NCI-H1092 treated with DMSO at 0.1 percent for 48 hours (cell line): ENCODE measurements at places on chromosomes 2 and 18.
A peak's percentile ranks its signal among the peaks of the same experiment; 100 is the strongest.

DNA sequence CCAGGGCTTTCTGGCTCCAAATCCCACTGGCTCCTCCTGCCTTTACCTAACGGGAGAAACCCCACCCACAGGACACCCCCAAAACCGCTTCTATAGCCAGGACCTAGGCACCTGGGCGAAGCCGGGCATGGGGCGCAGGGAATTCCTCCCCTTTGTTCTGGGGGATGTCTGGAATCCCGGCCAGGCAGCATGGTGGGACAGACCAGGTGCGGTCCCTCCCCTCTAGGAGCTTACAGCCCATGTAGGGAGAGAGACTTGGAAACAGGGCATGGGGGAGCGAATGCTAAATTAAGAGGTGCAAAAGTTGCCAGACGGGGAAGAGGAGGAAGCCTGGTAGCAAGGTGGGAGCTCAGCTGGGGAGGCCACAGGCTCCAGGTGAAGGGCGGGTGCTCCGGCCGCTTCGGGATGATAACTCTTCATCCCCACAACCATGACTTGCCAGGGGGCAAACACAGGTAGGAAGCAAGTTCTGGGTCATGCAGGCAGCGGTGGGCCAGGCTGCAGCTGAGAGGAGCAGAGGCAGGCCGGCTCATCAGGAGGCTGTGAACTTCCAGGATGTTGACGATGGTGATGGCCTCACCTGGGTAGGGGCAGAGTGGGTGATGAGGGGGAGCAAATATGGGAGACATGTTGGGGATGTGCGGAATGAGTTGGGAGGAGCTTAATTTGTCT, 1.3 kb downstream of the TMEM37 start:
- DNase-seq: no peak

GRCh38 chr18:34529358-34530335, 180.5 kb upstream of the DTNA start:
- DNase-seq: peak; percentile 25

DNA sequence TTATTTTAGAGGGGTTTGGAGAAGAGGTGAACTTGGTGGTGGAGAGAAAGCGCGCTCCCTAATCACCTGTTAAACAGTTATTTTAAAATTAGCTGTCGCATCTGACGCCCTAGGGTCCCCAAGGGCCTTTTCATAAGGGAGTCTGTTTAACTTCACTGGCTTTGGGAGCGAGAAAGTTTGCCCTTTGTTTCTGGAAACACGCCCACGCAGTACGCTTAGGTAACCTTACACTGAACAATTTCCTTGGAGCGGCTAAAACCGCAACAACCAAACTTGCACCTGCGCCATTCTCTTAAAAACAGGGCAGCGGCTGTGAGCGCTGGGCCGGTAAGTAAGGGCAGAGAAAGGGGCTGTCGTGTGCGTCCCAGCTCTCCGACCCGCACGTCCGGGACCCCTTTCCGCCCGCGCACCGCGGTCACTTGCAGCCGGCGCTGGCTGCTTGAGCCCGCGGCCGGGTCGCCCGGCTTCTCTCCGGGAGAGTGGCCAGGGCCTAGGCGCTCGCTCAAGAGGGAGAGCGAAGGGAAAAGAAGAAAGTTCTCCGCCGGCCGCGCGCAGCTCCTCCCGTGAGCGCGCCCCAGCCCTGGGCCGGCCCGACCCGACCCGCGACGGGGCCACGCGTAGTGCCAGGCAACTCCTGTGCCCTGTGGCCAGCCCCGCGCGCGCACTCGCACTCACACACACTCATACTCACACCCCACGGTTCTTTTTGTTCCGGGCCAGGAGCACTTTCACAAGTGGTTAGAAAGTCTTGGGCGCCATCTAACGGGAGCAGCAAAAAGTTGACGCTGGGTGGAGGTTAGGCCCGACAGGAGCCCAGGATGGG, 19.2 kb downstream of the POU3F3 start:
- peak; percentile 60 for DNase-seq

DNA sequence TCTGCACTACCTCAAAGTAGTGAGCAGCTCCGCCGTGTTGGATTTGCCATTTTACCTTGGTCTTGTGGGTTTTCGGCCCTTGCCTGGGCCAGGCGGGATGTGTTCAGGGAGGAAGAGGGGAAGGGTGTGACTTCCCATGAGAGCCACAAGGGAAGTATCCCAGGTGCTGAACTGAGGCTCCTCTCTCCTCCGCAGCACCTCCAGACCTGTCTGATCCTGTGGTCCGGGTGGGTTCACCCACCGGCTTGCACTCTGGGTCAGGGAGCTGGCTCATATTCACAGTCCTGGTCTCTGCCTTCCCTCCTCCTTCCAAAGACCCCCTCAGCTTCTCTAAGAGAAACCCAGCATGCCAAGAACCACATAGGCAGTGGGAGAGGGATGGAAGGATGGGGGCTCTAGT, 235.8 kb downstream of the SEPTIN10 start:
- DNase-seq: no peak

GRCh38 chr2:241910604-241911520, 41.3 kb downstream of the RTP5 start:
- no peak for DNase-seq
